ENCODE measurements at places on chromosomes 2 and 18.

- DNase-seq, result no peak
Observed at GRCh38 chr2:113132414-113133021, 5.1 kb downstream of the IL1RN start.

GRCh38 chr2:222193328-222193983, 105.3 kb downstream of the PAX3 start:
- no peak for DNase-seq

GRCh38 chr2:109259671-109260070, 130.7 kb downstream of the SH3RF3 start:
- DNase-seq, result no peak

DNA sequence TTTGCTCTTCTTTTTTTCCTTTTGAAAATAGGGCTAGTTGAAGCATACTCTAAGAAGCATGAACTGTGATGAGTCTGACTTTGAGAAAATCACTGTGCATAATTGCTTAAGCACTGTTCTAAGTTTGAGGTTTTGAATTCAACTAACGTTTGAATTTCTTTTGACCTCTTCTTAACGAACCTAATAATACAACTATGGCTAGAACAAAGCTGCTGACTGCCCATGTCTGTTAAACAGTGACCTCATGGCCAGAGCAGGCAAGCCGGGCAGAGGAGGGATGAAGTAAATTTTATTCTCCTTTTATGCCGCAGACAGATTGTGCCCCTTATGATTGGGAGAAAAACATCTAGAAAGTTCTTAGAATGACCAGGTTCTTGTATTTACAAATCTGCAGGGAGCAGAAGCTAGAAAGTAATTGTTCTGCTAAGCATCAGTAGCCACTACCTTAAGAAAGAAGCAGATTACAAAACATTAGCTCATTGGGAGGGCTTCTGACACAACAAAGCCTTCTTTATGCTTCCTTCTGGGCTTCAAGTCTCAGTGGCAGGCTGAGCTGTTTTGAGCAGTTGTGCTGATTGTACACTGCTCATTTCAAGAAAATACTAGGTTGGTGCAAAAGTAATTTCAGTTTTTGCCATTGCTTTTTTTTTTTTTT, 97.8 kb upstream of the RASGRP3 start:
- no peak for DNase-seq

DNA sequence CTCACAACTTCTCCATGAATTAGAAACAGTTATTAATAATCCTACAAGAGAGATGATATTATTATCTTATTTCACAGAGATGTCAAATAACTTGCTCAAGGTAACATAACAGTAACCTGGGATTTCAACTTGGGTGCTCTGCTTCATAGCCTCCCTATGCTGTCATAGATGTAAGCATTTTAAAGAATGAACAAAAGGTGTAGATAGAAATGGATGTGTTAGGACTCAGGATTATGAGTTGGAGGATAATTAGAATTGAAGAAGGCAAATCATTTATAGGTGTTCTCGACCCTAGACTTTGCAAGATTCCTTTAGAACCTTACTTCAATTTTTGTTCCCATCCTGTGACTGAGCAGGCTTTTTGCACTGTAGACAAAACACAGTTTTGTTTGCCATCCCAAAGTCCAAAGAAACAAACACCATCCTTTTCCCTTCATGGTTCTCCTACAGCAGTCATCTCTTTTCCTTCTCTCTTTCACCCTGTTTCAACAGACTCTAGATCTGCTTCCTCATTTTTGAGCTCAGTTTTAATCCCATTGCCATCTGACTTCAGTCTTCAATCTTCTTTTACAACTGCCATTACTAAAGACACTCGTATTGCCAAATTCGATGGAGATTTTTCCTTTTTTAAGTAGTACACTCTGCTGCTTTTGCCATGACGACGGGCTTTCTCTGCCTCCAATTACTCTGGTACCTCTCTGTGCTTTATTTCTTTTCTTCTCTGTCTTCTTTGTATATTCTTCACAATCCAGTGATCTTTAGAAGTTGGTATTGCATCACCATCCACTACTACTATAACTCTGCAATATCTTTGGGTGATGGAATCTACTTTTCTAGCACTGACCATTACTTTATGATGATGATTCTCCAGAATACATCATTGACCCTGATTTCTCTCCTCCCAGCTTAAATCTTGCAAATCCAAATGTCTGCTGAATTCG, 4.5 kb downstream of the HNMT start:
- no peak for DNase-seq

GRCh38 chr2:181948227-181948626, 37.4 kb upstream of the PPP1R1C start:
- no peak for DNase-seq
